Renal cortical epithelial cell (primary cell): ENCODE measurements at places on chromosomes 4 and X. TPM values are rescaled to one million over a fixed set of nuclear protein-coding genes. Genes with fewer than 3 reads are reported as not detected.

DNA sequence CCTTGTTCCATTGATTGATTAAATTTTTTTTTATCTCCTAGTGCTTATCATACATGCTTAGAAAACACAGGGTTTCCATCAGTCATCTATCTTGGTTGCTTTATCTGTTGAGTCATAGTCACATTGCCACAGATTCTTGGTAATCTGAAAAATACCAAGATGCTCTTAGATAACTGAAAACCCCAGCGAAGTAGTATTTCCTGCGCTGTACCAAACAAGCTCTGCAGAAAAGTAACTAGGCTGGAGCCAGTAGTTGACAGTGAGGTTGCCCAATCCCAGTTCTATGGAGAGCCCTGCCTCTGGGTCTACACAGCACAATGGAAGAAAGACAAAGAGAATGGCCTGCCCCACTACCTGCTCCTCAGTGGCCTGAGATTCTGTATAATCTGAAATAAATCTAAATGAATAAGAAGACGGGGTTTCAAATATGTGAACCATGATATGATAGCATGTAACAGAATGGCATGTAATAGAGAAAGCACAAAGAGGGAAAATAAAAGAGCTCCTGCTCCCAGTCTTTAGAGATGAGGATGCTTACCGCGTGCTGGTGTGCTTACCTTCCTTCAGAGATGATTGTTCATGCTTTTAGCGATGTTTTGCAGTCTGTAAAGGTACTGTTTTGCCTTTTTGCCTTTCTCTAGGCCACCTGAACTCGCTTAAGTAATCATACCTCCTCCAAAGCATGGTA is 55.3 kb upstream of the RAPGEF2 start:
- DNase-seq, result peak; percentile 13

DNA sequence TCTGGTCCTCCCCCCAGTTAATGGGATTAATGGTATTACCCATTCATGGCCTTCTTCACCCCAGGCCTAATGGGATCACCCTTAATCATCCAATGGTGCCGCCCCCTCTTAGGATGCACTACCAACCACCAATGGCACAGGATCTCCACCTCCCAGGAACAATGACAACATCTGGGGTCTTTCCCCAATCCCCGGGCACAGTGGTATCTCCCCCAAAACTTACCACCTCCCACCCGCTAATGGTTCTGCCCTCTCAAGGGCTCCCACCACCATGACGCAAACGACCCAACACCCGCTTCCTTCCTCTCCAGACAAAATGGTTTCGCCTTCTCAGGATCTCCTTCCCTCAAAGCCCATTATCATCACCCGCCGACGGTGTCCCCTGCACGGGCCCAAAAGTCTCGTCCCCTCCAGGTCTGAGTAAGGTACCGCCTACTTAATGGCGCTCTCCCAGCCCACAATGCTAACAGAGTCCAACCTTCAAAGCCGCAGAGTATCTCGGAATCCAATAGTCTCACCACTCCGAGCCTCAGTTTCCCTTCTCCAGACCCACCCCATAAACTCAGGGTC is 458 bp downstream of the GRIPAP1 start:
- DNase-seq, result peak; percentile 11

DNA sequence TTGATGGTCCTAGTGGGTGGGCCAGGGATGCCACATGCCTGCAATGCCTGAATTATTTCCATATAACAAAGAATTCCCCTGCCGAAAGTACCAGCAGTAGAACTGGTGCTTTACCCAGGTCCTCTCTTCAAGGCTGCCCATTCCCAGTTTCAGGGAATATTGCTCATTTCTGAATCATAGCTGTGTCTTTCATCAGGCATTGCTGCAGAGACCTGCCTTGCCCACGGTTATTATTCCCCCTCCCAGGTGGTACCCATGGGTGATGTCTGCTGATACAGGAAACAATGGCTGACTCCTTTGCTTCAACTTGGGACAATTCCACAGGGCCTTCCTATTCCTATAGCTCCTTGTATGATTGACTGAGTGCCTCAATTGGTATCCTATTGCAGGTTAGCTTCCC is 9.7 kb upstream of the IQCM start:
- DNase-seq, result peak; percentile 31

- no peak for DNase-seq
These were observed 11.3 kb downstream of the SCD5 start for GRCh38 chr4:82787342-82787741.

DNA sequence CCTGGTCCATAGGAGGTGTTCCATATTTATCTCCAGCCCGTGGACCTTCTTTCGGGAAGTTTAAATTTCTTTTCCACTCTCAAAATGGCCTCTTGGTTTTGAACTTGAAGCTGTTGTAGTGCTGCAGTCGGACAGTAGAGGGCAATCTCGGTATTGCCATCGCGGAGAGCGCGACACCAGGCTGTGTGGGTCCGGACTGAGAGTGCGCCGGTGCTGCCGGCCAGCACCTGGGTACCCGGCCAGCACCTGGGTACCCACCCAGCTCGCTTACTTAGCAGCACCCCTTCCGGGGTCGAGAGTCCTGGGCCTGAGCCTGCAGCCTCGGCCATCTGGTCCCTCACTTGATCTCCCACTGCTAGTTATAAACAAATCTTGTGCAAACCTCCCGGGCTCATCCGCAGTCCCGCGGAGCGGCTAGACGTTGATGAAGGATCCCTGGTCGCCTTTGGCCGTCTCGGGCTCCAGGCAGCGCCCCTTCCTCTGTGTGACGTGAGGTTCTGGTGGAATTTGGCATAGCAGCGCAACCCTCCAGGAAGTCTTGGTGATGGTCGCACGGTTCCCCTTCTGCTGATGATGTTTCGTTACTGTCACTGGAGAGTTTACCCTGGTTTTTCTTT is 18.0 kb downstream of the FAM9A start:
- DNase-seq, result peak; percentile 5

DNA sequence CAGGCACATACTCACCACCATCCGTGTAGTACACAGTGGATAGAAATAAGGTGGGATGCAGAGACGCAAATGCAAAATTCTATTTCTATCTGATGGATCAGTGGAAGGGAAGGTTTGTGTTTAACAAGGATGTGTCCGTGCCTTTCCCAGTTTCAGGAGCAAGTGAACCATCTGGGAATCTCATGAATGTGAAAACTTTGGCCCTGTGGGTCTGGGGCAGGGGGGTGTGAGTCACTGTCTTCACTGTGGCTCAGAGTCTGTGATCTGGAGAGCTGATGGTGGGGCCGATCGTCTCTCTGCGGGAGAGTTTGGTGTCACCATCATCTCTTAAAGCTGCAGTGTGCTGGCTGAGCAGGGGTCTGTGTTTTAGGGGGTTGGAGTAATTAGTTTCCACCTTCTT is 179.3 kb upstream of the STS start:
- DNase-seq, result peak; percentile 34

- no peak for DNase-seq
These were observed 60.9 kb upstream of the CLCN4 start for GRCh38 chrX:10095698-10096432.

Gene KLHL4
- total RNA-seq, result 2.6 and 3.6 TPM in 2 replicates

Gene WAS
- 0.30 TPM in 1 of 2 replicates, not detected in the other for total RNA-seq

Gene SPANXN1
- total RNA-seq, result not detected in 2 replicates

Gene CITED1
- not detected in 2 replicates for total RNA-seq
